Right atrium auricular region (tissue), 2 donors: ENCODE measurements at places on chromosomes 6 and 20.

- no peak overlapping the region for H3K4me3 ChIP-seq
- no peak for DNase-seq
- H3K27me3 ChIP-seq: no peaks in the 10 kb centered on the region
- no peak overlapping the region for H3K27ac ChIP-seq
Observed at GRCh38 chr20:23365390-23366165, 3.6 kb downstream of the GZF1 start.

- no peaks in the 10 kb centered on the region for H3K27me3 ChIP-seq
Observed at GRCh38 chr20:12740647-12741046, 268.1 kb upstream of the SPTLC3 start.

DNA sequence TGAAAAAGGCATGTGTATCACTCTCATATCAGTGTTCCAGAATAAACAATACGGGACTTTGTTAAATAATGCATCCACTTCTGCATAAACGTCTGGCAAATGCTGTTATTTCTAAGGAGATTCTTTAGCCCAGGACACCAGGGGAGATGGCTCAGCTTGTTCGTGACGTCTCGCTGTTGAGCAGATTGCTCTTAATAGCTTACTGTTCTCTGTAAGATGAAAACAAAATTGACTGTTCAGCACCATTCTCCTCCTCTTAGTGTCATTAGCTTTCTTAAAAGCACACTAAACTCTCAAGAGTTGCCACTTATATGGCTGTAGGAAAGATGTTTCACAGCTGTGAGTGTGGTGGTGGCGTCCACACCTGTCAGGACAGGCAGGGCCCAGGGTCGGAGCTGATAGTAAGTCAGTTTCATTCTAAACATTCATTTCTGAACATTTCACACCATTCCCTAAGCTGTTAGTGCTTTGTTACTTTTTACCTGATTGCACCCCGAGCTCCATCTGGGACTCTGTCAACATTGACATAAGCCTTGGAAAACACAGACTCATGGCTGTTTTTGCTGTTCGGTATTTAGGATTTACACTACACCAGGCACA lies 132.1 kb downstream of the ZDHHC14 start:
- no peaks in the 10 kb centered on the region for H3K27me3 ChIP-seq
- no peak overlapping the region for H3K27ac ChIP-seq
- H3K36me3 ChIP-seq: no peaks in the 10 kb centered on the region

DNA sequence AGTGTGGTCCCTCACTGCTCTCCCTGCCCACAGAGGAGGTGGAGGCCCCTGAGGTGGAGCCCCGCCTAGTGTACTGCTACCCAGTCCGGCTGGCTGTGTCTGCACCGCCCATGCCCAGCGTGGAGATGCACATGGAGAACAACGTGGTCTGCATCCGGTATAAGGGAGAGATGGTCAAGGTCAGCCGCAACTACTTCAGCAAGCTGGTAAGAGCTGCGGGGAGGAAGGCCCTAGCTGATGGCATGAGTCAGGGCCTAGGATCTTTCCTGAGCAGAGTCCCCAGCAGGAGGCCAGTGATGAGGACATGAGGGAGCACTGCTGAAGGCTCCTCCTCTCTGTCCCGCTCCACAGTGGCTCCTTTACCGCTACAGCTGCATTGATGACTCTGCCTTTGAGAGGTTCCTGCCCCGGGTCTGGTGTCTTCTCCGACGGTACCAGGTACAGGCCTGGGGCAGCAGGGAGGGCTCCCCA lies 11.2 kb downstream of the PCIF1 start:
- no peak for DNase-seq
- H3K36me3 ChIP-seq: peaks cover 99% of the 10 kb centered on the region
- H3K4me1 ChIP-seq: no peaks in the 10 kb centered on the region

GRCh38 chr20:32036716-32037485 lies 15.1 kb upstream of the HCK start:
- no peak overlapping the region for H3K4me3 ChIP-seq
- no peak overlapping the region for H3K27ac ChIP-seq
- no peaks in the 10 kb centered on the region for H3K27me3 ChIP-seq
